ENCODE measurements at places on chromosomes 12 and 14.

DNA sequence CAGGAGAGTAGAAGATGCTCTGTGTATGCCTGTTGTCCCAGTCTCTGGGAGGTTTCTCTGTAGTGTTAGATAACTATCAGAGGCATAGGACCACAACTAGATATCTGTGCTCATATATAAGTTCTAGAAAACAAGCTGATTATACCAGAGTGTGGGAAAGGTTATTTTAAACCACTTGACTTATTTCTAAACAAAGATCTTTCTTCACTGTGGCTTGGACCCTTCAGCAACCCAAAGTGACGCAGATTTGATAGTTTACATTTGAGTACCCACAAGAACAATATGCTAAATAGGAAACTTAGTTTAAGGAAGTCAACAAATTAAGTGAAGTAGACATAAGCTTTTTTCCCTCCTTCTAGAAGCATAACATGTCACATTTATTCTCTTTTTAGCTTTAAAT, 41.3 kb downstream of the RIC8B start:
- DNase-seq = no peak

DNA sequence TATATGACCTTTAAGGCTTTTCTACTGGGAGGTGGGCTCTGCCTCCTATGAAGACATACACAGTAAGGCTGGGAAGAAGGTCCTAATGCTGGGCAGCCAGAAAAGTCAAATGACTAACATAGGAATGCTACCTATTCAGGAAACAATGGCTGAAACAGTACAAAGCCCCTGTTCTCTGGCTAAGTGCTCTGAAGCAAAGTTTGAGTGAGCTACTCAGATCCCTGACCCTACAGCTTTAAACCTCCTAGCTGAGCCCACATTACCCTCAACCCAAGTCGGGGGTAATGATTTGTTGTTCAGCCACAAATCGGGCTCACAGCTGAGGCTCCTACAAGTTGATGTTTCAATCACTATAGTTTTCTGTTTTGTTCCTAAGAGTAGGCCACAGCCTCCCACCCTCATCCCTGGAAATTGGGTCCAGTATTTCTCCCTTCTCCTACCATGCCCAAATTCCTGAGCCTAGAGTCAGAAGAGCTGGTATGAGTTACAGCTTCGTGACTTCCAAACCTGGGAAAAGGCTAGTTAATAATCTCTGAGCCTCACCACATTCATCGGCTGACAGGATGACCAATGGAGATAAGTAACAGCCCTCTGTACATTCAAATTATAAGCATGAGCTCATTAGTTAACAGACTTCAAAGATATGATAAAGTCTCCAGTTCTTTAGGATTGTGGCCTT, 46.5 kb downstream of the BTBD7 start:
- DNase-seq = no peak

DNA sequence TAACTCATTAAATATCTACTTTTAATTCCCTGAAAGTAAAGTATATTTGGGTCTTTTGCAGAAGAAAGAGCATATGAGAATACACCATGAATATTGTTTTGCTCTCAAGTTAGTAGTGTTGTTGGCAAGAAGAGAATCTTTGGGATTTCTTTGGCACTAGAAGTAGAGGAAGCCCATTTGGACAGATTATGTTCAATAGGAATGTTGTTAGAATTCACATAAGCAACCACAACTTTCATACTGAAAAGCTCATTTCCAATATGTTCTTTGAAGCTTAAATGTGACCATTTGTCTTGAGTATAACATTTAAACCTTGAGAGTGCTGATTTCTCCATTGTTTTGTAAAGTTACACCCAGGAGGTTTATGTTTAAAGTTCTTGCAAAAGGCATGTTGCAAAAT, 37.6 kb downstream of the PLEKHG7 start:
- no peak for DNase-seq

DNA sequence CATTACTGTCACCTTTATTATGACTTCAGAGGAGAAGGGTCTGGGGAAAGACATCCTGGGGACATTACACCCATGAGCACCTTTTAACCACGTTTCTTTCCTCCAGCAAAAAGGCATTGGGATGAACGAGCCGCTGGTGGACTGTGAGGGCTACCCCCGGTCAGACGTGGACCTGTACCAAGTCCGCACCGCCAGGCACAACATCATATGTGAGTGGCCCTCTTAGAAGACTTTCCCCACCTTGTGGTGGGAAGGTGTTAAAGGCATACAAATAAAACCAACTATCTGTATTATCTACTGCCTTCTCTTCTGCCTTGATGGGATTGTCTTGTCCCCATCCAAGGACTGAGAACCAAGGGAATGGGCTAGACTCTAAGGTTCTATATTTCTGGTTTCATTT, 6.0 kb downstream of the PSMD9 start:
- DNase-seq = peak; percentile 57

DNA sequence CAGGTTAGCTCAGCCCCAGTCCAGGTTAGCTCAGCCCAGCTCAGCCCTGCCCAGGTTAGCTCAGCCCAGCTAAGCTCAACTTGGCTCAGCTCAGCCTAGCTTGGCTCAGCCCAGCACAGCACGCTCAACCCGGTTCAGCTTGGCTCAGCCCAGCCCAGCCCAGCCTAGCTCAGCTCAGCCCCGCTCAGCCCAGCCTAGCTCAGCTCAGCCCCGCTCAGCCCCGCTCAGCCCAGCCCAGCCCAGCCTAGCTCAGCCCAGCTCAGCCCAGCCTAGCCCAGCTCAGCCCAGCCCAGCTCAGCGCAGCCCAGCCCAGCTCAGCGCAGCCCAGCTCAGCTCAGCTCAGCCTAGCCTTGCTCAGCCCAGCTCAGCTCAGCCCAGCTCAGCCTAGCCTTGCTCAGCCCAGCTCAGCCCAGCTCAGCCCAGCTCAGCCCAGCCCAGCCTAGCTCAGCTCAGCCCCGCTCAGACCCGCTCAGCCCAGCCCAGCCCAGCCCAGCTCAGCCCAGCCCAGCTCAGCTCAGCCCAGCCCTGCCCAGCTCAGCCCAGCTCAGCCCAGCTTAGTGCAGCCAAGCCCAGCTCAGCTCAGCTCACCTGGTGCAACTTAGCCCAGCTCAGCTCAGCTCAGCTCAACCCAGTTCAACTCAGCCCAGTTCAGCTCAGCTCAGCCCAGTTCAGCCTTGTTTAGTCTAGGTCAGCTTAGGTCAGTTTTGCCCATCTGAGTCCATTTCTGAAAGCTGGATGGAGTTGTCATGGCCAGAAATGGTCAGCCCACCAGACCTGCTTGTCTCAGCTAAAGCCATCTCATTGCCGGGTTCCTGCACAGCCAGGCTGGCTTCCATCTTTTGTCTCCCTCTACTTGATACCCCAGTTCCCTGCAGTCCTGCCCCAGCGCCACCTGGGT, 333.6 kb downstream of the TMEM121 start:
- no peak for DNase-seq

GRCh38 chr14:44151130-44151820, 355.8 kb downstream of the FSCB start:
- DNase-seq = no peak

- no peak for DNase-seq
Observed at GRCh38 chr12:128966203-128966810, 113.0 kb downstream of the GLT1D1 start.

DNA sequence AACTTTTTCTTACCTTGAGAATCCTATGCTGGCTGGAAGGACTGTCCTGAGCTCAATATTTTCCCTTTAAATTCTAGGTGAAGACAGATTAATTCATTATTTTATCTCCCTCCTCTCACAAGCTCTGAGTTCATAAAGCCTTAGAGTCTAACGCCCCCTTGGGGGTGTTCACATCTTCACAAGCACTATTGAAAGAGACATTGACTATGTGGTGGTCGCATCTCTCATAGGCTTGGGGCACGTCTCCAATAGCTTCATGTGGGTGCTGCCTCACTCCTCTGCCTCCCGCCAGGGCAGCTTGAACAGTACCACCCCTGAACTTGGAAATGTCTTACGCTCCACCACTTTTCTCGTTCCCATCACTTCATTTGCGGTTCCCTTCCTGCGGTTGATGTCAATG, 106.2 kb downstream of the UNC79 start:
- DNase-seq = no peak

DNA sequence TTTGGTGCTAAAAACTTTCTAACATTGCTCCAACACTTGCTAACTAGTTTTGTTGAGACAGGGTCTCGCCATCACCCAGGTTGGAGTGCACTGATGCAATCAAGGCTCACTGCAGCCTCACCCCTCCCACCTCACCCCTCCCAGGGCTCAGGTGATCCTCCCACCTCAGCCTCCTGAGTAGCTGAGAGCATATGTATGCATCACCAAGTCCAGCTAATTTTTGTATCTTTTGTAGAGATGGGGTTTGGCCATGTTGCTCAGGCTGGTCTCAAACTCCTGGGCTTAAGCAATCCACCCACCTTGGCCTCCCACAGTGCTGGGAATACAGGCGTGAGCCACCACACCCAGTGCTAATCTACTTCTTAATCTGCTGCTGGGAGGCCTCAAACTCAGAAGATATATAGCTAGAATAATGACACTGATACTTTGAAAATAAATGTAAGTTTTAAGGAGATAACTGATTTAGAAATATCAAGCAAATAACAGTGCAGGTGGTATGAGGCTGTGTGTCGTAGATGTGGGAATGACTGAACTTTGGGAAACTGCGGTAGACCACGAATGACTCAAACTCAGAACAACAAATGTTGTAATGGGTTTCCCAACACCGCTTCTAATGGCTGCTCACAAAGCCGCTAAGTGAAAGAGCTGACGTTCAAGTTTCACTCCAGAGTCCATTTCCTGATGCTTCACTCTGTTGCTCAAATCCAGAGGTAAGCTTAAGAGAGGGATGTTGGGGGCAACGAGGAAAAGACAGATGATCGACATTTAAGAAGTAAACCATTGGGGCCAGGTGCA, 10.0 kb downstream of the TMCC3 start:
- DNase-seq = no peak

DNA sequence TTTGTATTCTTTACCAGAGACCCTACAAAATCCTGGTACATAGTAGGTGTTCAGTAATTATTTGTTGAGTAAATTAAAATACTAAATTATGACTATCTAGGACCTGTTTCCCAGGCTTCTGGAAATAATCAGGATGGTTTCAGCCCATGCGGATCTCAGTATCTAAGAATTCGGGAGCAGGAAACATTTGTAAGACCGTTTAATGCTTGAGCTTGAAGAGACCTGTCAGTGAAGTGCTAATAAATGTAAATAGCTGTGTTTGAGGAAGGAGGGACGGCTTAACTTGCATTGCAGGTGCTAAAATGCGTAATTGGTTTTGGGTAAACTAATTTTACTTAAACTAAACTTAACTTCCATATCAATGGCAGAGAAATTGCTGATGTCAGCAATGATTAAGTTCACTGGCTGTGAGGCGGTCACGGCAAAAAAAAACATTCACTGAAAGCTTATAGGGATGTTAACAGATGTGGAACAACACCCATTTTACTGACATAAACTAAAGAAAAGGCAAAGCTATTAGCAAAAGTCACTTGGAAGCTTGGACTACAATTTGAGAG, 28.6 kb upstream of the AEBP2 start:
- no peak for DNase-seq

- DNase-seq = no peak
Observed at GRCh38 chr14:76201162-76201561, 49.4 kb downstream of the GPATCH2L start.

GRCh38 chr12:51921017-51921725, 13.9 kb downstream of the ACVRL1 start:
- DNase-seq = no peak

- DNase-seq = peak; percentile 43
Observed at GRCh38 chr12:23757541-23757962, 191.9 kb downstream of the SOX5 start.

DNA sequence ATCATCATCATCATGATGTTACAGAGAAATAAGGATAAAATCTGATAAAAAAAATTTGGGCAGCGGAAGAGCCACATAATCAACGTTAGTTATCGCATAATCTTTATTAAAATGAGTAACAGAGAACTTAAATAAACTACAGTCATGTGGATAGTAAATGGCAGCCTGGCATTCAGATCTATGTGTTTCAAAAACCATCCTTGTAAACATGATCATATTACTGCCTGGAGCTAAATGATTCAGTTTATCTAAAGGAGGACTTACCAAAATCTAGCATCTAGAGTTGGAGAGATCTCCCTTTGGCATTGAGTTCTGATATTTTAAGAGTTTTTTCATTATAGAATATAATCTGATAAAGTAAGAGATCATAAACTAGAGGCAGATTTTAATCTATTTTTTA, 200.1 kb upstream of the MGAT4C start:
- DNase-seq = no peak

GRCh38 chr14:35292770-35293561, 784 bp downstream of the PSMA6 start:
- DNase-seq = no peak

DNA sequence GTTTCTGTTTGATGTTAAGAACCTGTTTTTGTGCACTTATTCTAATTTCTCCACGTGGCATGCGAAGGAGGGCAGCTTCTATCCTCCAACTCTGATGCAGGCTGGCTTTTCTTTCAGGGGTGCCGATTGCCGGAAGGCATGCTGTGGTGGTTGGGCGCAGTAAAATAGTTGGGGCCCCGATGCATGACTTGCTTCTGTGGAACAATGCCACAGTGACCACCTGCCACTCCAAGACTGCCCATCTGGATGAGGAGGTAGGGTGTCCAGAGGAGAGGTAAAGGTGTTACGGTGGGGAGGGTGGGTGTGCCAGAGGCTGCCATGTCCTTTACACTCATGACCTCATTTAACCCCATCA, 29.6 kb downstream of the MTHFD1 start:
- no peak for DNase-seq

GRCh38 chr12:113226696-113227568, 5.7 kb downstream of the TPCN1 start:
- no peak for DNase-seq

DNA sequence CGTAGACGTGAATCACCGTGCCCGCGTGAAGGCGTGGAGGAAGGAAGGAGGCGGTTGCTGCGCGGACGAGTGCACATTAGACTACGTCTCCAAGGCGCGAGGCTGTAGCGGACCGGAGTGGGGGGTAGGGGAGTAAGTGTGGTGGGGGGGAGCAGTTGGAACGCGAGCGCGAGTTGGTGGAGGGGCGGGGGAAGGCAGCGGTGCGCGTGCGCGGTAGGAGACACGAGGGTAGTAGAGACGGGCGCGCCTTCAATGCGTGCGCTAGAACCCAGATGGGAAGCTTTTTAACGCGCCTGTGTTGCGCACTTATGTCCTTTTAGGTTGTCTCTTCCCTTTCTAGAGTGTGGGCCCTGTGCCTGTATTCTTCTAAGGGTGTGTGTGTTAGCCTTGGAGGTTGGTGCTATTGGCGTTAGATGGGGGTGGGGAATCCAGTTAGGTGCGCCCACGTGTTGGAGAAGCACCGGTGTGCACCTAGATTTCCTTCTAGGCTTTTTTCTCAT, 604 bp downstream of the EIF4B start:
- DNase-seq = no peak

GRCh38 chr12:8554451-8555195, 13.9 kb upstream of the CLEC4E start:
- peak; percentile 10 for DNase-seq

GRCh38 chr12:24788886-24789285, 160.0 kb downstream of the BCAT1 start:
- no peak for DNase-seq

DNA sequence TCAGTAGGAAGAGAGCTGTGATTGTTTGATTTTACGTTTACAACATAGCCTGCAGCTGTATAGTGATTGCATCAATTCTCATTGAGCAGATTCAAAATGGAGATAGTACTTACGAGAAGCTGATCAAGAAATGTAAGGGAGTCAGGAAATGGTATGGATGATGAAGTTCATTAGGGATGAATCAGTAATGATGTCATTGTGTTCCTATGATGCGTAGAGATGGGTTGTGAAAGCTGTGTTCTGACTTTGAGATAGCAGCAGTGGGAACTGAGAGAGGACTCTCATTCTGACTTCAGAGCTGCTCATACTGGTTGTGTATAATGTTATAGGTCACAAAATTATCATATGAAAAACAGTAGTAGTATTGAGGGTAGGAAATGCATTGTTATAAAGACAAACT, 44.0 kb downstream of the TTLL5 start:
- DNase-seq = no peak

Measured in retinal pigment epithelial cell (primary cell).